ENCODE measurements at places on chromosomes 13 and 19. TPM values are rescaled to one million over a fixed set of nuclear protein-coding genes. Genes with fewer than 3 reads are reported as not detected.

The CYP2B6 gene
- polyA plus RNA-seq = 2.0 TPM

DNA sequence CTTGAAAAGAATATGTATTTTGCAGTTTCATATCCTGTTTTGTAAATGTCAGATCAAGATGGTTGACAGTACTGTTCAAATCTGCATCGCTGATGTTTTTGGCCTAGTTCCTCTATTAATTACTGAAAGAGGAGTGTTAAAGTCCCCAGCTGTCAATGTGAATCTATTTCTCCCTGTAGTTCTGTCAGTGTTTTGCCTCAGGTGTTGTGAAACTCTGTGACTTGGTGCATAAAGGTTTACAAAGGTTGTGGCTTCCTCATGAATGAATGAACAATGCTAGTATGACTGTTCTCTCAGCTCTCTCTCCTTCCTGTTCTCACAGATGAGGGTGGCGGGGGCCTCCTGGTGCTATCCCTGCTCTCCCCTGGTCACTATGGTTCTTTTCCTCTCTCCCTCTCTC is 142.4 kb downstream of the MYCBP2 start:
- DNase-seq = no peak

- no peak for DNase-seq
Observed at GRCh38 chr13:29830000-29830399, 20.4 kb downstream of the UBL3 start.

- DNase-seq = no peak
Observed at GRCh38 chr13:44974056-44974793, 15.0 kb downstream of the NUFIP1 start.

GRCh38 chr19:56617531-56617930 is 22.4 kb downstream of the ZNF71 start:
- no peak for DNase-seq

The PRSS57 gene
- polyA plus RNA-seq = not detected

The SLC25A41 gene
- polyA plus RNA-seq = 2.4 TPM

The NANOS3 gene
- 2.5 TPM for polyA plus RNA-seq

DNA sequence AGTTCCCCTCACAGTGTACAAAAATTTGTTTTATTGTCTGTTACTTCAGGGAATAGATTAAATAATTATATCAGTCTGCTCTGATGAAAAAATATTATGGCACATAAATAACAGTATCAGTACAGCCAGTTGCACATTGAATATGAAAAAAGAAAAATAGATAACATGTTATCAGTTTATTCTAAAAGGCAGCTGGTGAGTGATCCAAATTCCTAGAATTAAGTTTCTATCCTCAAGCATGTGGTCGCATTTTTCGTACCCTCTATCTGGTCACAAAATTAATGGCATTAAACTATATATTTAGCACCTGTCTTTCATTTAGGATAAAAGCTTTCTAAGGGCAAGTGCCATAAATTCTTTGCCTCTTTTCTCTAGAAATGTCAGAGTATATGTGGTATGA is 944.8 kb upstream of the PCDH9 start:
- no peak for DNase-seq

DNA sequence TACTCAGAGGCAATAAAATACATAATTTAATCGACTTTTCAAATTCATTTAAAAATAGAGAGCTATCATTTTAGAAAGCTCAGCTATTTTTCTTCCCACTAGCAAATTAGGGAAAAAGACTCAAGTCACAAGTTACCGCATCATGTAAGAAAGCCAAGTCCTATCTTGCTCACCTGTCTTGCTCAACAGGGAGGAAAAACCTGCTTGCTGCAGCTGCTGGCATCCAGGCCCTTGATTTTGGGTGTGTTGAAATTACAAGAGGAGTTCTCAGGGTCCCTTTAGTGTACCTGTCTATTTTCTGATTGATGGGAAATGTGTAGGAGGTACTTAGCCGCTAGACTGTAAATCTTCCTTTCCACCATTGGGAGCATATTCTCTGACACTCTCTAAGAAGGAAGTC is 22.2 kb downstream of the SLC10A2 start:
- no peak for DNase-seq

DNA sequence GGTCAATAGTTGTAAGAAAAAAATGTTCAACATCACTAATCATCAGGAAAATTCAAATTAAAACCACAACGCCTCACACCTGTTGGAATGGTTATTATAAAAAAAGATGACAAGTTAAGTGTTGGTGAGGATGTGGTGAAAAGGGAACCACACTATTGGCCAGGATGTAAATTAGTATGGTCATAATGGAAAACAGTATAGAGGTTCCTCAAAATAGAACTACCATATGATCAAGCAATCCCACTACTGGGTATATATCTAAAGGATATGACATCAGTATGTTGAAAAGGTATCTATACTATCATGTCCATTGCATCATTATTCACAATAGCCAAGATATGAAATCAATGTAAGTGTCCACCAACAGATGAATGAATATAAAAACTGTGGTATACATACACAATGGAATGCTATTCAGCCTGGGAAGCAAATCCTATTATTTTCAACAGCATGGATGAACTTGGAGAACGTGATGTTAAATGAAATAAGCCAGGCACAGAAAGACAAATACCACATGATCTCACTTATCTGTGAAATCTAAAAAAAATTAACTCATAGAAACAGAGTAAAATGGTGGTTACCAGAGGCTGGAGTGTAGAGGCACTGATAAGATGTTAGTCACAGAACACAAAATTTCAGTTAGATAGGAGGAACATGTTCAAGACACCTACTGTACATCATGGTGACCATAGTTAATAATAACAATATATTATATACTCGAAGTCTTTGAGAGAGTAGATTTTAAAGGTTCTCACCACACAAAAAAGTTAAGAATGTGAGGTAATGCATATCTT is 56.6 kb downstream of the TBC1D4 start:
- no peak for DNase-seq

Measured in renal pelvis (tissue), 12 donors.